ENCODE measurements at places on chromosomes 16 and 17.

DNA sequence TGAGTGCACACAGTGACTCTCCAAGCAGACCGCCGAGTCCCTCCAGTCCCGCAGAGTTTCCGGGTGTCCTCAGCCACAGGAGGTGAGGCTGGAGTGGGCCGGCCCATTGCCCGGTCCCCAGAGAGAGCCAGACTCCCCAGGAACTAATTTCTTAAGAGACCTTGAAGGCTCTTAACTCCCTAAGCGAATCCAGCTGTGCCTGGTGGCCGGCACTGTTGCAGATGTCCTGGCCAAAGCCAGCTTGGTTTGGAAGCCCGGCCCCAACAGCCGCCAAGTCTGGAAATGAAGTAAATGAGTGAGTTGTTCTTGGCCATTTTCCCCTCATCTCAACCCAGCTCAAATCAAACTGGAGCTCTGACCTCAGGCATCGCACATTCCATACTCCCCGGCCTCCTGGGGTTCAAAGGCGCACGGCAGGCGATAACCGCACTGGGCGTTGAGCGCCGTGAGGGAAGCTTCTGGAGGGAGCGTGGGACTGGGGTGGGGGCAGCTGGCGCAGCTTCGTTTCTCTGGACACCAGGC, 42.0 kb downstream of the CMIP start:
- no peak for DNase-seq

DNA sequence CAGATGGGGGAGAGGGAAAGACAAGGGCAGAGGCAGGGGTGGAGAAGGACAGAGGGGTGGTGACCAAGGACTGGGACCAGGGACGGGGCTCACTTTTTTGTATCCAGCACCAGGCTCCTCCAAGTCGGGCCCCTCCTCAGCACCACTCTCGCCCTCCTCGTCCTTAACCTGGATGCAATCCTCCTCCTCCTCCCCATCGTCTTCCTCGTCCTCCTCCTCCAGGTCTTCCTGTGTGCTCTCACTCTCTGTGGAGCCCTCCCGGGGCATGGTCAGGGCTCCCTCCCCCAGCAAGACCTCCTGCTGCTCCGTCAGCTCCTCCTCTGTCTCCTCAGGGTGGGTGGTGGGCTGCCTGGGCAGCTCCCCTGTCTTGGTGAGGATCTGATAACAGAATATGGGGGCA, 16.8 kb downstream of the G6PC3 start:
- DNase-seq = no peak

- DNase-seq = no peak
Observed at GRCh38 chr17:31496097-31496496, 104.6 kb downstream of the RAB11FIP4 start.

GRCh38 chr17:70405492-70406220, 236.3 kb downstream of the KCNJ2 start:
- no peak for DNase-seq

DNA sequence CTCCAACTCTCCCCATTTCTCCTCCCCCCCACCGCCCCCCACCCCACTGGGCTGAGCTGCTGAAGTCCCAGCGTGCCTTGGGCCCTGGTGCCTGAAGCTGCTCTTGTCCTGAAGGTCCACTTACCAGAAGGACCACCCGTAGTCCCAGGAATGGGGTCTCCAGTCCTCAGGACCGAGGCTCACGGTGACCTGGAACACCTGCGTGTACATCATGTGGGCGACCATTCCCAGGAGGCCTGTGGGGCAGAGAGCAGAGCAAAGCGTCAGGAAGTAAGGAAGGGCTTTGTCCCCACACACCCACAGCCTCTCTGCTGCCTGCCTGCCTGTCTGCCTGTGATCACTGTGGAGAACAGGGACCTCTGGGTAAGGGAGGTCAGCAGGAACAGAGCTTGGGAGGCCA, 218.7 kb downstream of the GSG1L start:
- DNase-seq = no peak

- DNase-seq = no peak
Observed at GRCh38 chr17:34899643-34900291, 61.5 kb downstream of the CCT6B start.

DNA sequence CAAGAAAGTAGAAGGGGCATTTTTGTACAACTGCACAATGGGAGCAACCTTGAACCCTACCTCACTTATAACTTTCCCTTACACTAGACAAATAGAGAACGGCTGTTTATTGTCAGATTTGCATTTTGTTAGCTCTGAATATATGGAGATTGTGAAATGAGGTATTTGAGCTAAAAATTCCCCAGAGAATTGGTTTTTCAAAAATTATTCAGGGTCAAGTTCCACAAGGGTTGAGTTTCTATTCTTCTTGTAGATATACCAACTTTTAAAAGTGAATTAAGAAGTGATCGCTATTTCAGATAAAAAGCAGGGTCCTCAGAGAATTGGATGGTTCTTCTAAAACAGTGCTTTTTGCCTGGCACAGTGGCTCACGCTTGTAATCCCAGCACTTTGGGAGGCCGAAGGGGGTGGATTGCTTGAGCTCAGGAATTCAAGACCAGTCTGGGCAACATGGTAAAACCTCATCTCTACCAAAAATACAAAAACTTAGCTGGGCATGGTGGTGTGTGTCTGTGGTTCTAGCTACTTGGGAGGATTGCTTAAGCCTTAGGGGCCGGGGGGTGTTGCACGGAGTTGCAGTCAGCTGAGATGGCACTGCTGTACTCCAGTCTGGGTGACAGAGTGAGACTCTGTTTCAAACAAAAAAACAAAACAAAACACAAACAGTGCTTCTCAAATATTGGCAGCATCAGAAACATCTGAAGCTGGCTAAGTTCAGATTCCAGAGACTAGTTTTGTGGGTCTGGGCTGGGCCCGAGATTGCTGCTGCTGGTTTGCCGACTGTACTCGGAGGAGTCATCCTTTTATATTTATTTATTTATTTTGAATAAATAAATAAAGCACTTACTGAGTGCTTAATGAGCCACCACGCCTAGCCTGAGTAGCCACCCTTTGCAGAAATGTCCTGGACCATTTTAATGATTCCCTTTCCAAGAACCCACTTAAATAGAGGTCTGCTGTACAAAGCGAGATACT, 50.9 kb downstream of the PECAM1 start:
- DNase-seq = no peak

DNA sequence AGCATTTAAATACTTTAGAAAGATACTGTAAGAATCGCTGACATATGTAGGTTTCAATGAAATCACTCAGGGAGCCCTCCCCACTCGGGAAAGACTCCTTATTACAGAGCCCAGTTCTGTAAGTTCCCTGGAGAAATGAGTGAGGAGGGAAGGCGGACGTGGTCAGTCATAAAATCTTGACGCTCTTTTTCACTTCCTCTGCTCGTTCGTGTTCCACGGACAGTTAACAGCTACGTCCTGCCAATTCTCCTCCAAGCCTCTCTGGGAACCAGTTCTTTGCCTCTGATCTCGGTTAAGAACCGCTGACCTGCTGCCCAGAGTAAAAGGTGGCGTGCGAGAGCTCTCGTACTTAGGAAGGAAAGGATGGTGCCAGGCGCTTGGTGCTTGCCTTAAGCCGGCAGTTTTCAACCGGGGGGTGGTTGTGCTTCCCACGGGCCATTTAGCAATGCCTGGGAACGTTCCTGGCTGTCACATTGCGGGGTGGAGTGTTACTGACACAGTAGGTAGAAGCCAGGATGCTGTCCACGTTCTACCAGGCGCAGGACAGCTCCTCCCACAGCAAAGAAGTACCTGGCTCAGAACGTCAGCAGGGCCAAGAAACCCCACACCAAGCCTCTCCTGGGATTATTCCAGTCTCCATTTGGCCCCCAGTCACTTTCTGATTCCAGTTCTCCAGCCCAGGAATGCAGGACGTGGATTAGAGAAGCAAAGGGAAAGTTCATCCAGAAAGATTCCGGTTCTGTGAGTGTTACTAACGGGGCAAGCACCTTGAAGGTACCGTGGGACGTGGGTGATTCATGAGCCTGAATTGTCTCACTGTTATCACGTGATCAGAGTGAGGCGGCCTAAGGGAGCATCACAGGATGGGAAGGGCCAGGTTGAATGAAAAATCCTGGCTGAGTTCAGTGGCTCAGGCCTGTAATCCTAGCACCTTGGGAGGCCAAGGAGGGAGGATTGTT, 87.7 kb downstream of the MRM3 start:
- no peak for DNase-seq

- no peak for DNase-seq
Observed at GRCh38 chr17:70558821-70559220, 389.5 kb downstream of the KCNJ2 start.

DNA sequence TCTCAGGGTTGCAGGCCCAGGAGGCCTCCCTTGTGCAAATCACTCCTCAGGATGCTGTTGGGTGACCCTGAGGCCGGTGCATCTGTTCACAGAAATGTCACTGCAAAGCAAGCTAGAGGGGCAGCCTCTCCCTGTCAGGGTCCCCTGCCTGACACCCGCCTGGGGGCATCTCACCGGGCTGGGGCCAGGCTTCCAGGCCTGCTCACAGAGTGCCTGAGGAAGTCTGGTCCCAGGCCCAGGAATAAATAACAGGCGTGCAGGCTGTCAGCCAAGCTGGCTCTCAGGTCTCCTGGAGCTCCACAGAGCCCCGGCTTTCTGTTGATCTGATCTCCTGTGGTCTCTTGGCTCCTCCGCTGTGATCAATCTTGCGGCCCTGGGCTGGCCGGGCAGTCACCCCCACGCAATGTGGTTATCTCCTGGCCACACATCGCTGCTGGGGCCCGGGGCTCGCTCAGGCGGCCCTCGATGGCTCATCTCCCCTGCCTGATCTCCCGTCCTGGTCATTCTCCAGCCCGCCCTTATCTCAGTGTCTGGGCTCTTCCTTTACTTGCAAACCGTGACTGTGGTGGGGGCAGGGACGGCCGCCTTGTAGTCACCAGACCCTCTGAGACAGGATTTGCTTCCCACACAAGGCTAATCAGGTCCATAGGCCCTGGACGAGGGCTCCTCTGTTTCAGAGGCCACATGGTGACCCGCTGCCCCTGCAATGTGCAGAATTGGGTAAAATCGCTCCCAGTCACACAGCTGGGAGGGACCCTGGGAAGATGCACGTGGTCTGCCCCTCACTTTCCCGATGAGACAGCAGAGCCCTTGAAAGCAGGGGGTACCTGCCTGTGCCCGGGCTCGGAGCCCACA, 231.2 kb upstream of the GSE1 start:
- DNase-seq = no peak

- DNase-seq = no peak
Observed at GRCh38 chr16:56408379-56409098, 16.8 kb downstream of the AMFR start.

GRCh38 chr17:2181206-2181896, 122.2 kb downstream of the SMG6 start:
- no peak for DNase-seq

DNA sequence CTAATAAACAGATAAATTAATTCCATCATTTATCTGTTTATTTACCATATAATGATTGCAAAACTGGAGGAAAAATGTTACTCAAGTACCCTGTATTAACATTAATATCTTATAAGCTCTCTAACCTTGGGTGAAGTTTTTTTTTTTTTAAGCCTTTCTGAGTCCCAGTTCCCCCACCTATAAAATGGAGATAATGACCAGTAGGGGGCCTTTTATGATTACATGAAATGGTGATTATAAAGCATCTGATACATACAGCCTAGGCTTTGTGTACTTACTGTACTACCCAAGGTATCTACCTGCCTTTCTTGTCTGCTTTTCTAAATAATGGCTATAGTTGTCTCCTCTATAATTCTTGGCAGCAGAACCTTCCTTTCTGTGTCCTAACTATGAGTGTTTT, 22.6 kb downstream of the LRRC36 start:
- no peak for DNase-seq

DNA sequence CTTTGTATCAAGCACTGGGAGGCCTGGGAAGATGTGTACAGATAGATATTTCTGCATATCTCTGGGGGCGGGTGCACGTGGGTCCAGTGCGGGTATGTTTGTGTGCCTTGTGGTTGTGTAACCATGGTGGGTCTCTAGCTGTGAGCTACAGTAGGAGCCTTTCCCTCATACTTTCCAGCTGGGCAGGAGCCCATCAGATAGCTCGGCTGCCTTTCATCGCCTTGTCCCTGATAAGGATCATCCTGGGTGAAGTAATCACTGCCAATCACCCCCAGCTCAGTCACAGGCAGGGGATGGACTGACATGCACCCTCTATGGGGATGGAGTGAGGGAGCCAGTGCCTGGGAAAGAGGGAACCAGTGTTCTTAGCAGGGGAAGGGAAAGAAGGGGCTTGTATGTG, 3.2 kb upstream of the SCRN2 start:
- no peak for DNase-seq

GRCh38 chr16:63312346-63312745, 1276.1 kb upstream of the CDH8 start:
- no peak for DNase-seq

DNA sequence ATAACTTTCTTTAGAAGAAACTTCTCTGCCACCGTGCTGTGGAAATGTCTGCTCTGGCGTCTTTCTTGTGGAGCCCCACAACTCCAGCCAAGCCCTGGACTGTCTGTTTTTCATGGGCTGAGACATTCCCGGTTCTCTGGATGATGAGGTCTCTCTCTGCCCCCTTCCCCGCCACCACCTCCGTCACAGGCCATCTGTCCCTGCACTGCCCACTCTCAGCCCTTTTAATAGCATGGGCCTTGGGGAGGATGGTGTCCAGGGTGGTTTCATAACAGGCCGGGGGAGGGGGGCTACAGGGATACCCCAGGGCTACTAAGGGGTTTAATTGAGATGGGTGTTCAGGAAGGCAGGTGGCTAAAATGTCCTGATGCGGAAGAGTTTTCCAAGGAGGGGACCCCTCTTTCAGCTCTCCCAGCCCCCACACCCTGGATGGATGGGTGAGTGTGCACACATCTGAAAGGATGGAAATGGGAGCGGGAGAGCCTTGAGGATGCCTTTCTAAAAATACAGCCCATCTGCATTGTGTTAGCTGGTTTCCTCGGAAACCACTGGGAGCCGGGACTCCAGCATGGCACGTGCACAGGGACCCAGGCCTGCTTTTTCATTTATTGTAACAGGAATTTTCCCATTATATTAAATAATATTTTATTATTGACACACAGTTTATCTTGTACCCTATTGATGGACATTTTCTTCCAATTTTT, 14.6 kb upstream of the NDRG4 start:
- DNase-seq = no peak

- no peak for DNase-seq
Observed at GRCh38 chr16:77213542-77214106, 14.4 kb downstream of the SYCE1L start.

DNA sequence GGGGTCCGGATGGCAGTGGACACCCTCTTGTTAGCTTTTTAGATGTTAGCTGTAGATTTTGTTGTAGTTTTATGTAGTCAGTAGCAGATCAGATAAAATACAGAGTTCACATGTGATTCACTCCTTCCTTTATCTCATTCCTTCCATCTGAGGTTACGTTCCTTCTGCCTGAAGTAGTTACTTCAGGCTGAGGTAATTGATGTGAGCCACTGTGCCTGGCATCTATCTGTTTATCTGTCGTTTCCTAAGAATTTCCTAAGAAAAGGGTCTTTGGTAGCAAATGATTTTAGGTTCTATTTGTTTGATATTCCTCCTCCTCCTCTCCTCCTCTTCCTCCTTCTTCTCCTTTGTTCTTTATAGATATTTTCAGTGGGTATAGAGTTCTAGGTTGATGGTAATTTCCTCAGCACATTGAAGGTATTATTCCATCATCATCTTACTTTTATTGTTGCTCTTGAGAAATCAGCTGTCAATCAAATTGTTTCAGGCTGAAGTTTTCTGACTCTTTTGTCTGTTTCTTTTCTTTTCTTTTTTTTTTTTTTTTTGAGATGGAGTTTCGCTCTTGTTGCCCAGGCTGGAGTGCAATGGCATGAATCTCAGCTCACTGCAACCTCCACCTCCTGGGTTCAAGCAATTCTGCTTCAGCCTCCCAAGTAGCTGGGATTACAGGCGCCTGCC, 29.6 kb upstream of the FBXO47 start:
- DNase-seq = no peak

GRCh38 chr17:56486732-56487131, 106.8 kb upstream of the NOG start:
- no peak for DNase-seq

GRCh38 chr17:31918701-31919128, 17.2 kb upstream of the UTP6 start:
- DNase-seq = no peak
